Activated T-helper 1 cell treated with Interleukin-2 at 50 U/mL for 16 hours (primary cell): ENCODE measurements at places on chromosomes 4 and X.

GRCh38 chr4:30717208-30718020, 2.8 kb upstream of the PCDH7 start:
- DNase-seq: no peak

DNA sequence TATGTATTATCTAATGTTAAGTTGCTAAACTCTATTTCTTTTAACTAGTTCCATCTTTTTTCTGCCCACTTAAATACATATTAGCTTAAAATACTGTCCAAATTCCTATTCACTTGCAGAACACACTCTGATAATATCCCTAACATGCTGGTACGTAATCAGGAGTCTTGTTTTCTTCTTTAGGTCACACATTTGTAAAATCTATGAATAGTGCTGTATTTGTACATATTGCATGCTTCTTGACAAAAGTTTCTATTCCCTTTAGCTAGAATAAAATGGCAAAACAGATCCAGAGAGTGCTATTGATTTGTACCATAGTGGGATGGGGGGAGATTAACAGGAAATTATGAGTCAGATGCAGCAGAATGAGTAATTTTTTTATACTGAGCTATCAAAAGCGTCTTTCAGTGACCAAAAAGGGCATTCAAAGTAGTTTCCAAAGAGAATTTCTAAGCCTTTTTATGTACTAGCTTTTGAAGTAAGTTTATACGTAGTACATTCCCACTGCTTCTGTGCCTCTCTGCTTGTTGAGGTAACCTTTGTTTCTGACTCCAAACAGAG, 126.5 kb downstream of the PTPN13 start:
- no peak for DNase-seq

GRCh38 chr4:73776321-73776729, 36.0 kb downstream of the CXCL8 start:
- no peak for DNase-seq

- no peak for DNase-seq
These were observed 36.1 kb downstream of the PHOX2B start for GRCh38 chr4:41712425-41712824.

- DNase-seq: no peak
These were observed 12.5 kb downstream of the ZBTB33 start for GRCh38 chrX:120262859-120263708.

GRCh38 chr4:74805601-74806000, 11.3 kb upstream of the BTC start:
- no peak for DNase-seq

GRCh38 chrX:110000847-110001713, 1.8 kb upstream of the TMEM164 start:
- no peak for DNase-seq

- no peak for DNase-seq
These were observed 29.8 kb upstream of the RELL1 start for GRCh38 chr4:37715889-37716402.

GRCh38 chr4:185793716-185794115, 18.3 kb downstream of the SORBS2 start:
- no peak for DNase-seq

DNA sequence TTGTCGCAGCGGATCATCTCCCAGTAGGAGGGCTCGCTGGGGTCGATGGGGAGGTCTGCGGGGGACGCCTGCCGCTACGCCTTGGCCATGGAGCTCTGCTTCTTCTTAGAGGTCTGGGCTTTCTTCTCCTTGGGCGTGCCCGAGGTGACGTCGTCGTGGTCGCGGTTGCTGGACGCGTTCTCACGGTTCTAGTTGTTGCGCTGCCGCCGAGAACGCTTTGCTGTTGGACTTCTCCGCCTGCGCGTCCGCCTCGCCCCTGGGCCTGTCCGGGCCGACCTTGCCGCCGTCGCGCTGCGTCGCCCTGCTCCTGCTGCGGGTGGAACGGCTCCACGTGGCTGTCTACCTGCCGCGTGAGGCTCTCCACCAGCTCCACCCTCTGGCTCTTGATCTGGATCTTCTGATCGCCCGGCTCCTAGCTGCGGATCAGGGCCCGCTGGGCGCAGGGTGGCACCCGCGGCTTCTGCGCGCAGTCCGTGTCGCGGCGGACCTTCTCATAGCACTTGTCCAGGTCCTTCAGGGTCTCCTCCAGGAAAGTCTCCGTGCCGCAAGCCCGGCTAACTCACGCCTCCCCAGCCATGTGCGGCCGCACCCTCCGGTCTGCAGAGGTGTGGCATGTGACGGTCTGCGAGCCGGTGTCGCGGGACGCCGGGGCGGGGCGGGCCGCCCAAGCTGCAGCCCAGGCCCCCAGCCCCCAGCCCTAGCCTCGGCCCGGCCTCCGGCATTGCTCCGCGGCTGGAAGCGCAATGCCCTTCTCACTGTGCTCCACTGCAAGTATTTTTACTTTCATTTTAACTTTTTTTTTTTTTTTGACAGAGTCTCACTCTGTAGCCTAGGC, 40.5 kb upstream of the OGT start:
- DNase-seq: peak; percentile 9

GRCh38 chrX:23387550-23388184, 53.0 kb downstream of the PTCHD1 start:
- DNase-seq: no peak

- peak; percentile 86 for DNase-seq
These were observed at the start of gene CD99L2 for GRCh38 chrX:150898343-150899190. TSS of gene CD99L2 (minus strand) at chrX:150898668. CDS start at chrX:150898588, 80 bp downstream.

- no peak for DNase-seq
These were observed 105.2 kb upstream of the NOCT start for GRCh38 chr4:138910195-138910913.

DNA sequence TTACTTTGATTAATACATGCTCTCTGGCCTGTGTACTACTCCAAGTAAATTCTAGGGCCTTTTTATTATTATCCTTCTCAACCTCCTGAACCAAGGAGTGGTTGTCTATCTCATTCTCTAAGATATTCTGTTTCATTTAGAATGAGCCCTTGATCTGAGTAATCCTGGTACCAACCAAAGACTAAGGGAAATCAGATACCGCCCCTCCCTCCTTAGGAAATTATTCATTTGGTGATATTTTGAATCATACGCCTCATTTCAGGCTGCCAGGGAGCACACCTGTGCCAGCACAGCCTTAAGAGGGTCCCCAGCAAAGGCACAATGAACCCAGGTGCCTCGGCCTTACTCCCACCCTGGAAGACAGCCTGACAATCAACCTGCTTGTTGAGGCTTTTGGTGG, 73.2 kb upstream of the STARD8 start:
- DNase-seq: no peak

DNA sequence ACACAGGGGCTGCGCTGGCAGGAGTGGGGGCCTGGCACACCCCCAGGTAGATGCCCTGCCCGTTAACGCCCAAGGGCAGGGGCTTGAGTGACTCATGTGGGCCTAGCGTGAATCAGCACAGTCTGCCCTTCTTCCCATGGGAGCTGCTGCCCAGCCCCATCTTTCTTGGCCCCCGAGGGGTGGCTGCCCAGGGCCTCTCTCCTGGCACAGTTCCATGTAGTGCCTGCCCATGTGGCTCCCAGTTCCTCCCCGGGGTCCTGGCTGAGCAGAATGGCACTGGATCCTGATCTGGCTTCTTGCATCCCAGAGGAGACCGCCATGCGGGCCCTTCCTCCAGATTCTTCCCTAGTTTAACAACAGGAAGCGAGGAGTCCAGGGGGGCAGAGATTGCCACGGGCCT, 2.1 kb upstream of the AVPR2 start:
- DNase-seq: no peak

- no peak for DNase-seq
These were observed 5.0 kb upstream of the NDP start for GRCh38 chrX:43978226-43978625.

- DNase-seq: no peak
These were observed 375.7 kb downstream of the NLGN4X start for GRCh38 chrX:5852941-5853340.

DNA sequence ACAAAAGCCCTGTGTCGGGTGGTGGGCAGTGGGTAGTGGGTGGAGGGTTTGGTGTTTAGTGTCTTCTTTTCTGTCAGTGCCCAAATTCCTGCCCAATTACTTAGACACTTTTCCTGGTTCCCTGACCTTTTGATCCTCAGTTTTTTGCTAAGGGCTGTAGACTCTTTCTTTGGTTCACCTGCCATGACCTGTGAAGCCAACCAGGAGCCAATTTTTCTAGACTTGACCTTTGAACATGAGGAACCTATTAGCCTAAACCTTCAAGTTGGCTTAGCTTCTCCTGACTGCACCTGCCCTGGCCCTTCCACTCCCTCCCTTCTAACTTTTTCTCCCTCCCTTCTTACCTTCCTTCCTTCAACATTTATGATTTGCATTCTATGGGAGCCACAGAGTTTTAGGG, 94.5 kb downstream of the MID1IP1 start:
- no peak for DNase-seq

DNA sequence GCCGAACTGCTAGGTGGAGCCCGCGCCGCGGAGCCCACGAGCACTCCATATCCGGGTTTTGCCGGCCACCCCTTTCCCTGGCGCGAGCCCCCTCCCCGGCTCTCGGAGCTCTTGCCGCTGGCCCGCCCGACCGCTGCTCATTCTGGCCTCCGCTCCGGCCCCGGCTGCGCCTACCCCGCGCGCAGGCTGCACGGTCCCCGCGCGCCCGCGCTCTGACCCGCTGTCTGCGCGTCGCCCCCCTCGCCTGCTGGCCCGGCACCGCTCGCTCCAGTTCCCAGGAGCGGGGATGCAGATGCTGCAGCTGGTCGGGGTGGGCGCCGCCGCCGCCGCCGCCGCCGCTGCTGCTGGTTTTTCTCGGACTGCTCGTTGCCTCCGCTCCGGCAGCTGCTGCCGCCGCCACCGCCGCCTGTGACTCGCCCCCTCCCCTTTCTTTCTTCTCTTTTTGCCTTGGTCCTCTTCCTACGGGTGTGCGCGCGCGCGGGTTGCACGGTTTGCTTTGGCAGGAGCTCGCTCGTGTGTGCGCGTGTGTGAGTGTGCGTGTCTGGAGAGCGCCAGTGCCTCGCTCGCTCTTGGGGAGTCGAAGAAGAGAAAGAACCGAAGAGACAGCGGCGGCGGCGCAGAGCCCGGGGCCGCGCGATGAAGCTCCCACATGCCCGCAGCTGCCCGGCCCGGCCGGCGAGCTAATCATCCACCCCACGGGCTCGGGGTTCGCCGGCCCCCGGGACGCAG, at the start of gene ADGRL3:
Gene ADGRL3, plus strand, starts transcription at position 140 of the 729 bp plus-strand sequence.
- no peak for DNase-seq

DNA sequence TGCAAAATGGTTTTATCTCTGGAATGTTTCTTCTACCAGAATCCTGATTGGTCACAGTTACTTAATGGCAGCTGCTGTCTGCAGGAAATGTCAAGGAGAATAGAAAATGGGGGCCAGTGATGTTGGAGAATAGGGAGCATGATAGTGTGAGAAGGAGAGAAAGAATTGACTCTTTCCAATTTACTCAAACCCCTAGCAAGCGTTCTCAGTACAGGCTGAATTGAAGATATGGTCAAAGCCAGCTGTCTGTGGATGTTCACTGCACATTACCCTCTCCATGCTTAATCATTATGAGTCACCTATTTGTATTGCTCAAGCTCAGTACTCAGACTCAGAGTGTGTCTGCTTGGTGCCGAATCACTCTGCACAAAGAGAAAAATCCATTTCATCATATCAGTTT, 57.8 kb upstream of the FAM47B start:
- no peak for DNase-seq

- no peak for DNase-seq
These were observed 9.8 kb downstream of the BGN start for GRCh38 chrX:153504445-153505016.

- DNase-seq: no peak
These were observed 1074.2 kb downstream of the STIM2 start for GRCh38 chr4:27934871-27935270.

DNA sequence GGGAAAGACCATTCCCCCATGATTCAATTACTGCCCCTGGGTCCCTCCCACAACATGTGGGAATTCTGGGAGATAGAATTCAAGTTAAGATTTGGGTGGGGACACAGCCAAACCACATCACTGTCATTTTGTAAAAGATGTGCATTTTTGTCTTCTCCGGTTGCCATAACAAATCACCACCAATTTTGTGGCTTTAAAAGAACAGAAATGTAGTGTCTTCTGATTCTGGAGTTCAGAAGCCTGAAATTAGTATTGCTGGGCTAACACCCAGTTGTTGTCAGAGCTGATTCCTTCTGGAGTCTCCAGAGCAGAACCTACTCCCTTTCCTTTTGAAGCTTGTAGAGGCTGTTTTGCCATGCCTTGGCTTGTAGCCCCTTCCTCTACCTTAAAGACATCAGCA, 54.1 kb upstream of the DHRSX start:
- no peak for DNase-seq

GRCh38 chr4:185304541-185304940, 91.2 kb downstream of the LRP2BP start:
- no peak for DNase-seq

DNA sequence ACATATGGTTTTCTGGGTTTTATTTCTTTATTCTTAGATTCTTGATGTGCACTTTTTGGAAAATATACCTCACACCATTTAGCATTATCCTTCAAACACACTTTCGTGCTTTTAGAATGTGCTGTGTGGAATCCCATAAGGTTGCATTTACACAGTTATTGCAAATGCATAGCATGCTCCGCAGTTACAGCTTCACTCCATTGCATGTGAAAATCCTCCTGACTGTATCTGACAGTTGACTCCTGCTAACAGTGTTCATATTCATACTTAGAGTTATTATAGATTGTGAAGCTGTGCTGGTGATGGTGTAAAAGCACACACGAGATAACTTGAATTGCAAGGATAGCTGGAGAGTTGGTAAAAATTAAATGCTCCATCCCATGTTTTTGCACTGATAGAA, 811.5 kb upstream of the TENM3 start:
- no peak for DNase-seq

DNA sequence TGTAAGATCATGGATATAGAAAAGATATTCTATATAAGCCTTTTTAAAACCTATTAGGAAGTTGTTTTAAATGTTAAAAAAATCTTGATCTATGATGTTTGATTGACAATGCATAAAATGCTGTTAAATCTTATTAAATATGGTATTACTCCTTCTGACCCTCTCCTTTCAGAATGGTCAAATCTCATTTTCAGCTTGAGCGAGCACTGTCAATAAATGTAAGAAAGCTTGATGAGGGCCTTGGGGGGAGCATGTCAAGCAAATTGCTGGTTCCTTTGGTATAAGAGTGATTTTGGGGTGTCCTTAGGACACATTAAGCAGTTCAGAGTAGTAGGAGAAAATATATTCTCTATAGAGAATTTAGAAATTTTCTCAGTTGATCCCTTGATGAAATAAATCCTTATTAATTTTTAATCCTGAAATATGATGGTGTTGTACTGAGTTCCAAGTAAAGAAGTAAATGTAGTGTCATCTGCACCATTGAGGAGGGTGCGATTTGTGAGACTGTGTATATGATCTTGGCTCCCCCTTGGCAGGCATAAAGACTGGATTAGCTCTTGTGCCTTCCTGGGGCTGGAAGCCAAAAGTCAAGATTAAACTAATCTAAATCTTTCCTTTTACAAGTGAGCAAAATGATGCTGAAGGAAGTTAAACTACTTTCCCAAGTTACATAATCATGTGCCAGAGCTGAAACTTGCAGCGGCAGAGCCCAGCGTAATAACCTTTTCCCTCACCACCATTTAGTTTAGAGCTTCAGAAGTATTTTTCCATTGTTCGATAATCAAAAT, 82.6 kb upstream of the ANK2 start:
- no peak for DNase-seq

DNA sequence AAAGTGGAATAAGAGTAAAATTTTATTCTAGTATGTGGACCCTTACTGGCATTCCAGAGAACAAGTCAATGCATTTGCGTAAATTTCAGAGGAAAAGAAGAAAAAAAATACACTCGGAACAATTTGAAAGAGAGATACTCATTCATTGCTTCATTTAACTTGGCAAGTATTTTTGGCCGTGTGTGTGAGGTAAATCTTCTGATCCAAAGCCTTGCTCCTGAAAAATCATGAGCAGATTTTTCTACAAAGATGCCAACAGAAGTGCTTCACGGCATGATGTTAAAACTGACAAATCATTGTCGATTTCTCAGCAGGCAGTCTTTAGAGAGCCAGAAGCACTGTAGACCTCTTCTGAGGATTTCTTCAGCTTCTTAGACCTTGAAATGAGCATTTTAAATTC, 194.0 kb downstream of the COX18 start:
- DNase-seq: no peak
